ENCODE measurements at places on chromosomes 6 and 20. TPM values are rescaled to one million over a fixed set of nuclear protein-coding genes. Genes with fewer than 3 reads are reported as not detected.

SYNDIG1 gene
- 0.17 TPM for total RNA-seq

CPXM1 gene
- total RNA-seq: 0.50 TPM

SLC17A9 gene
- 6.4 TPM for total RNA-seq

FERMT1 gene
- total RNA-seq: 3.3 TPM

FAM50B gene
- total RNA-seq: 11.6 TPM

BANF2 gene
- total RNA-seq: not detected

FAM217A gene
- not detected for total RNA-seq

PRPH2 gene
- total RNA-seq: 5.1 TPM

SLC22A7 gene
- not detected for total RNA-seq
